ENCODE measurements at places on chromosomes 16 and 17.

DNA sequence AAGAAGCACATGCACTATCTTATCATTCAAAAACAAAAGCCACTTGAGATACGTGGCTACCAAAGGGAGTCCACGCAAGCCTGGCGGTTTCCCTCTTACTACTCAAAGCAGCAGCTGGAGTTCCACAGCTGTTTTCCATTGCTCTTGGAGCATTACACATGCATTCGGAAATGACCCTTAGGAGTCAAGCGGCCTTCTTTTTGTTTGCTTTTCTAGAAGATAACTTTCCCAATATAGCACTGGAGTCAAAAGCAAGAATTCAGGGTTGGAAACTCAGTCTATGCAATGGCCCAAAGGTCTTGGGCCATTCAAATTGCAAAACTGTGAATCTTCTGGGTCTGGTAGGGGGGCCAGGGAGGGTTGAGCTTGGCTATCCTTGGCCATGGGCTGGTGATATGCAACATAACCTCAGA is 97.8 kb upstream of the MAF start:
- DNase-seq, result no peak

DNA sequence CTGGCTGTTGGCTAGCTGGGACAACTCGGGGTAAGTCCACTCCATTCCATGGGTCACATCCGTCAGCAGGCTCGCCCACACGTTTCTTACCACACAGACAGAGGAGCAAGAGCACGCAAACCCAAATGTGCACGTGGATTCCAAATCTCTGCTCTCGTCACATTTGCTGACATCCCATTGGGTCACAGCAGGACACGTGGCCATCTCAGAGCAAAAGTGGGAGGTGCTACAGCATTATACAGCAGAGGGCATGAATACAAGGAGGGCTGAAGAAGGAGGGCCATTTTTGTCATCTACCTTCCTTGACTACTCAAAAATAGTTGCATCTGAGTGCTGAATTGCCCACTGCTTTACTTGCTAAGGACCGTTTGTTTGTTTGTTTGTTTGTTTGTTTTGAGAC is 84.7 kb downstream of the RBBP6 start:
- DNase-seq, result no peak

GRCh38 chr16:58411736-58412614 is 19.7 kb downstream of the GINS3 start:
- DNase-seq, result no peak

- no peak for DNase-seq
Measured at GRCh38 chr16:48734220-48734619, 124.2 kb upstream of the N4BP1 start.

- DNase-seq, result peak; percentile 22
Measured at GRCh38 chr16:21156767-21157467, 1.6 kb upstream of the LDAF1 start.

- no peak for DNase-seq
Measured at GRCh38 chr17:79617304-79617703, 6.5 kb upstream of the RBFOX3 start.

GRCh38 chr17:77585142-77585860 is 373.2 kb upstream of the TNRC6C start:
- no peak for DNase-seq

- DNase-seq, result no peak
Measured at GRCh38 chr17:37176723-37177122, 199.1 kb upstream of the C17orf78 start.

GRCh38 chr16:29318037-29318436 is 88.5 kb downstream of the NPIPB11 start:
- DNase-seq, result no peak

DNA sequence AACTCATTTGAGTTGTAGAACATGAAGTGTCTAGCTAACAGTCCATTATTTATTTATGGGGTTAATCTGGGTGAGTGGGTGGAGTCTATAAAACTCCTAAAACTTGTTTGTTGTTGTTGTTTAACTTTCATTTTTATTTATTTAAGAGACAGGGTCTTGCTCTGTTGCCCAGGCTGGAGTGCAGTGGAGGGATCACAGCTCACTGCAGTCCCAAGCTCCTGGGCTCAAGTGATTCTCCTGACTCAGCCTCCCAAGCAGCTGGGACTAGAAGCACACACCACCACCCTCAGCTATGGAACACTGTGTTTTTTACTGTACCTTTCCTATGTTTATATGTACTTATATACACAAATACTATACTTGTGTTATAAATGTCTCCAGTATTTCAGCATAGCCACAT is 77.8 kb upstream of the CLEC18B start:
- DNase-seq, result no peak

- no peak for DNase-seq
Measured at GRCh38 chr17:36851250-36851649, 86.0 kb upstream of the LHX1 start.

DNA sequence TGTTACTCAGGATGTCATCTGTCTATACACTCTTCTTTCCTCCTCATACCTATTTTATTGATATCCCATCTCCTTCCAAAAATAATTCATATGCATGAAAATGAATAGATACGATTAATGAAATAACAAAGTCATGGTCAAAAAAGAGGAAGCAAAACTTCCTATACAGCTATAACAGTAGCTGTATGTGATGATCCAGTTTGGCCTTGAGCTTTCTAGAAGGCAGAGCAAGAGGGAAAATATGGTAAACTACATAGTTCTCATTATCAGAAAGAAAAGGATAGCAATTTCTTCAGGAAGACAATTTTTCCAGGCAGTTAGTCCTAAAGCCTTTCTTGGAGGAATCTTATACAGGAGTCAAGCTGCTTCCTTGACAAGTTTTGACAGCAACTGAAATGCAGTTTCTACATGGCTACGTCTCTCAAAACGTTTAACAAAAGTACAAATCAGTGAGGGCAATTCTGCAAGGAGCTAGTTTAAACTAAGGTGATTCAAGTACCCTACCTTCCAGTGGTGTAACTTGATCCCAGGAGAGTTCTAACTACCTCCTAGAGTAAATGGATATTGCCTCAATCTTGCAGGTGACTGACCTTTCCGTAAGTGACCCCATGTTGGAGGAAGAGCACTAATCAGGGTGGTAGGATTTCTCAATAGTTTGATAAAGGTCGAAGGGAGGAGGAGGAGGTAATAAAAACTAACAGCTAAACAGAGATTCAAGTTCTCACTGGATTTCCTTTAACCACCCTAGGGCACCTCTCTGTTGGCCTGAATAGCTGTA is 1.0 kb downstream of the SPAG5 start:
- DNase-seq, result no peak

- peak; percentile 36 for DNase-seq
Measured at GRCh38 chr17:1058423-1059130, 61.6 kb downstream of the TIMM22 start.

DNA sequence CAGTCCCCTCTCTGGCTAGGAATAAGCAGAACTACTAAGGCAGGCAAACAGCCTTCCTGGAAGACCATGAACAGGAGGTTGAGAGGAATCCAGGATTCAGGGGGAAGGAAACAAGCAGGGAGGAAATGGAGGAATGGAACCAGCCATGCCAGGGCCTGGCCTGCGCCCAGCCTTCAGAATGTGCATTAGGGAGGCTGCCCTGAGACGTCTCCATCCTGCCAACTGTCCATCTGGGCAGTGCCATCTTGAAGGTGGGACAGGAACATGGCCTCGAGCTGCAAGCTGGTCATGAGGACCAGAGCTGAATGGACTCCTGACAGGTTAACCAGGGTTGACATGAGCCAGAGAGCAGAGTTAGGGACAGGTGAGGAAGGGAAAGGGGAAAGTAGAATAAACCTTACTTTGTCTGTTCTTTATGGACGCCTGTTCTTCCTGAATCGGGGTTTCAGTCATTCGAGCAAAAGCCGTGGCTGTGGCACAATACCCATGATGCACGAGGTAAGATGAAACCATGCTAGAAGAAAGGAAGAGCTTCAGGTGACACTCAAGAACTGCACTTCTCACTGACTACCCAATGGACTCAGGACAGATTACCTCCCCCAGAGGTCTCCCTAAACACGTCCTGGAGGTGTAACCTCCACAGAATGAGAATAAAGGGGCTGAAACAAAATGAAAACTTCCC is 12.1 kb upstream of the GFOD2 start:
- DNase-seq, result no peak

DNA sequence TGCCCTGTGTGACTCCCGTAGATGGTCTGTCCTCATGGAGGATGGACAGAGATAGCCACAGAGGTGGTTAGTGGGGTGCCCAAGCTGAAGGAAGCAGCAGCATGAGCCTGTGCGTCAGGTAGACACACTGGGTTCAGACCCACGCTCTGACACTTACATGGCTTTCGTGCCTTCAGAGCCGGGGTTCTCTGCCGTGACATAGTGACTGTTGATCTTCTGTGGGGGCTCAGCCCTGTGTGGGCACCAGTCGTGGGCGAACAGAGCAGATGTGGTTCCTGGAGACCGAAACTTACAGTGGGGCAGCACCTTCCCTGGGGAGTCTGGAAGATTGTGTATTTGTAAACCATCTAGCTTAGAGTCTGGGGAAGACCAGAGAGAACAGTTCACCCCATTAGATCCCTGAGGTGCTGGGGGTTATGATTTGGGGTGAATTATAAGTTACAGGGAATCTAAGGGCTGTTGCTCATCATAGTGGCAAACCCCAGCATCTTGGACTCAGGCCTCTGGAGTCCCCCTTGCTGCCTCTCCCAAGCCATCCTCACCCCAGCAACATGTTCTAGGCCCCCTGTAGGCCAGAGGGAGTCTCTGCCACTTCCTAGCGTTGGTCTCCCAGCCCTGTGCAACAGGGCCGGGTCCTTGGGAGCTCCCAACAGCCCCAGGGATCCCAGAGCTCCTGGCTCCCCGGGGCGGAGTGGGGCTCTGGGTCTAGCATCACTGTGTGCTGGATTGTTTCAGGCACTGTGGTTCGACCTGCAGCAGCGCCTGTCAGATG is 28.6 kb downstream of the NECAB2 start:
- DNase-seq, result no peak

DNA sequence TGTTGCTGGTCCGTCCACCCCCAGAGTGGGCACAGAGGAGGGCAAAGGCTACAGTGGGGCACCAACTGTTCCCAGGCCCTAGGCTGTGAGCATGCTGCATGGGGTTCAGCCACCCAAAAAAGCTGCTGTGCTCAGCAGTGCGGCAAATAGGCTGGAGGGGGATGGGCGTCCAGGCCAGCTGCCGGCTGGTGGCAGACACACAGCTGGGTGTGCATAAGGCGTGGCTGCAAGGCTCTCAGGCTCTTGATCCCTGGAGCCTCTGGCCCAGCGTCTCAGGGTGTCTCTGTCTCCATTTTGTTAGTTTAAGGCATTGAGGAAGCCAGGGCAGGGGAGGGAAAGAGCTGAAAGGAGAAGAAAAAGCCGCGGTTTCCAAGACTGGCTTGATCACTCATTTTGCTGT is 8.8 kb downstream of the RPL19 start:
- DNase-seq, result no peak

DNA sequence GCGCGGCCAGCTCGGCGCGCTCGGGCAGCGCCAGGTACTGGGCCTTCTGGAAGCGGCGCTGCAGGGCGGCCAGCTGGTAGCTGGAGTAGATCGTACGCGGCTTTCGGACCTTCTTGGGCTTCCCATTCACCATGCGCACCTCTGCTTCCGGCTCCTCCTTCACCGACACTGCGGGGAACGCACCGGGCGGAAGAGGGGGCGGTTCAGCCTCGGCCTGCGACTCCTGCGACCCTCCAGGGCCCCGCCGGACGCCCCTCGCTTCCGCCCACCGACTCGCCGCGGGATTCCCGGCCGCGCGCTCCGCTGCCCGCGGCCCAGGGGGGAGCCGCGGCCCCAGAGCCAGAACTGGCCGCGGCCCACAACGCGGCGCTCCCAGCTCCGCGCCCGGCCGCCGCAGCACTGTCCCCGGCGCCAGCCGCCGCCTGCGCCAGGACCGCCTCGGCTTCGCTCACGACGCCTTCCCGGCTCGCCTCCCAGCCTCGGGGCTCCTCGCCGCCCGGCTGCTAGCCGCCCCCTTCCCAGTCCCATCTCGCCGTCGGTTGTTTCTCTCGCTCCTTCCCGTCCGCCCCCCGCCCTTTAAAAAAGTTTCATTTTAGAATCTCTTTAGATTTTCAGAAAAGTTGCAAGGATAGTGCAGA is 1.5 kb downstream of the DLX3 start:
- DNase-seq, result peak; percentile 29

- DNase-seq, result no peak
Measured at GRCh38 chr17:78896091-78896833, 6.7 kb downstream of the CEP295NL start.

GRCh38 chr16:1285669-1286512 is 23.5 kb upstream of the UBE2I start:
- DNase-seq, result no peak

- no peak for DNase-seq
Measured at GRCh38 chr17:15261258-15261801, 3.8 kb downstream of the PMP22 start.

GRCh38 chr17:39820541-39820940 is 43.6 kb downstream of the IKZF3 start:
- DNase-seq, result no peak

- DNase-seq, result no peak
Measured at GRCh38 chr16:28308794-28309584, 16.7 kb downstream of the SBK1 start.

DNA sequence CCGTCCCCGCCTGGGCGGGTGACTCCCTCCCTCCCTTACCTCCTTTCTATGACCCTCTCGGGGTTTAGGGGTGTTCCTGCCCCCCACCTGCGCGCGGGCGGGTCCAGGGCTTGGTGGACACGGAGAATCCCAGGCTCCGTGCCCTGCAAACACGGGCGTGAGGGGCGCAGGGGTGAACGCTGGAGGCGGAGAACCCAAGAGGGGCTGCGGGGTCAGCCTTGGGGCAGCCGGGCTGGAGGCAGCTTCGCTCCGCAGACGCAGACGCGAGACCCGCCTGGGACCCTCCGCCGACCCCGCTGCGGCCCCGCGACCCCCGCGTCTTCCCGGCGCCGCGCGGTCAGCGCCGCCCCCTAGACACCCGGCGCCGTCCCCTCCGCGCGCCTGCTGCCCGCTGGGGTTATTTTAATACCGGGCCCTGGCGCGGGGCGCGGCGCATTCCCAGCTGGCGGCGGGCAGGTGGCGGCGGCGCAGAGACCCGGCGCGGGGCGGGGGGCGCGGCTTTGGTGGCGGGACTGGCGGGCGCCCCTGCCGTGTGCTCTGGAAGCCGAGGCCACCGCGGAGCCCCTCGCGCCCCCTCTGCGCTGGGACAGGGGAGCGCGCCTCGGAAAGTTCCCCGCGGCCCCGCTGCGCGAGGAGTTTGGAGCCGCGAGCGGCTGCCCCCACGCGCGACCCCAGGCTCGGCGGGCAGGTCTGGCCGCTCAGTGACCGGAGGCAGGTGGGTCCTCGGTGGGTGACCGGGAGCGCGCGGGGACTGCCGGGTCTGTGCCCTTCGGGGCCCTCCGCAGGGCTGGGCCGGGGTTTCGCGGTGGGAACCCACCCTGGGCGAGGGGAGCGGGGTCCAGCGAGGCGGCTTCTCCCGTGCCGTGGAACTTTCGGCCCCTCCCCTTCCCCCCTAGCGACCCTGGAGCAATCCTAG is at the start of gene UTS2R:
UTS2R (plus strand) TSS at position 433 of the 916 bp plus-strand sequence. CDS start 2,560 bp downstream, outside the sequence.
- no peak for DNase-seq

GRCh38 chr16:82094942-82095540 is 60.0 kb downstream of the HSD17B2 start:
- no peak for DNase-seq

DNA sequence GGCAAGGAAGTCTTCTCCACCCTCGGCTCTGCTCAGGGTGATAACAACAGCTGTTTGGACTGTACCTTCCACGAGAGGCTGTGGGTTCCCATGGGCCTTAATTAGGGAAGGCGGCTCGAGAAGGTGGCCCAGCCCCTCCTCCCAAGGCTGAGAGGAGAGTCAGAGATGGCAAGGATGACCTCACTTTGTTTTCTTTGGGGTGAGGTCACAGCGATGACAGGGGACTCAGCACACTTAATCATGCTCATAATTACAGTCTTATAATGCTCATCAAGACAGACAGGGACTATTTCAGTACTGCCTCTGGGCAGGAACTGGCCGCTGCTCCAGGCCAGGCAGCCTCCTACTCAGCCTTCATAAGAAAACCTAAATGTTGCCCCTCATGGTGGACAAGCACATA is 19.7 kb downstream of the WFDC1 start:
- no peak for DNase-seq

Data from CD4-positive, alpha-beta T cell treated with Interleukin-12 subunit alpha and Interleukin-12 subunit beta, for 1 hour (primary cell).